ENCODE measurements at places on chromosomes 1 and 21.

- no peak for DNase-seq
Measured at GRCh38 chr21:34189506-34189905, 116.1 kb downstream of the MRPS6 start.

- peak; percentile 9 for DNase-seq
Measured at GRCh38 chr1:42937141-42937696, 21.4 kb downstream of the SLC2A1 start.

DNA sequence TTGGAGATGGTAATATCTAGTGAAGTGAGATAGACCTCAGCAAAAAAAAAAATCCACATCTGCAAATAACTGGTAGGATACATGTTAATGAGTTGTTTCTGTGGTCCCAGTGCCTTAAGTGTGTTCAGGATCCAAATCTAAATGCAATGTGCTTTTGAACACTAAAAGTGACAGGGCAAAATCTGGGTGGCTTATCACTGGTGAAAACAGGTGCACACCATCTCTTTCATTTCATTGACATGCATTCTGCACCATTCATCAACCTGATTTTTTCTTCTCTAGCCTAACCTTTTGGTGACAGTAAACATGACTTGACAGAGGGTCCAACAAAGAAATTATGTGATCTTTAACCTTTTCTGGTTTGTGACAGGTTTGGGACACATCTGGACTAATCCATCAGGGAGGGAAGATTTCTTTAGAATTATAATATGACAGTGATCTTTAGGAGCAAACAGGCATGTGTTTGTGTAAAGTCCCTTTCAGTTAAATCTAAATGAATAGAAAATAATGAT lies 201.6 kb upstream of the NEGR1 start:
- DNase-seq, result no peak

DNA sequence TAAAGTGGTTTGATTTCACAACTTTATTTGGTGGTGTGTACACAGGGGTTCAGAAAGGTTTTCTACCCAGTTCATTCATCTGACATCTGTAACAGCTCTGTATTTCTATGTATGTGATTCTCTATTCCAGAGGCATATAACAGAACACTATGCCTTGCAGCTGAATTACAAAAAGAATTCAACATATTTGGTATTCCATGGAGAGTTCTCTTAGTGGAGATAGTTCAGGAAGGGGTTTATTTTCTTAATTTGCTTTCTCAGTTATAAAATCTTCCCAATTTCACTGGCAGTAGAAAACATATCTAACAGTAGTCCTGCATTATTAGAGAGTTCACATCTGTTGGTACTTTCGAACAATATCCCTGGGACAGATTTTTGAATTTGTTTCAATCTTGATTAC lies 207.9 kb upstream of the LYPLAL1 start:
- DNase-seq, result no peak

DNA sequence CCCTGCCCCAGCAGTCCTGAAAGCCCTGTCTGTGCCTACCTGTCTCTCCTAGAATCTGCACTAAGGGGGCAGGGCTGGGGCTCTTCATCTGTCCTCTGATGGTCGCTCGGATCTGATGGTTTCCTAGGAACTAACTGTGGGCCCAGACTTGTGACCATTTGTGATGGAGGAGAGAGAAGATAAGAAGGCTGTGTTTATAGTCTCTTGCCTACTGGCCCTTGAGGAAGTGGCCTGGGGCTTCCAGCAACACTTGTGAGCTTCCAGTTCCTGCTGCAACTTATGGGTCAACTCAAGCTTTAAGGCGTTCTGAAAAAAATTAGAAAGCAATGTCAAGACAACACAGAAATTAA lies 53.2 kb upstream of the SYNC start:
- no peak for DNase-seq

DNA sequence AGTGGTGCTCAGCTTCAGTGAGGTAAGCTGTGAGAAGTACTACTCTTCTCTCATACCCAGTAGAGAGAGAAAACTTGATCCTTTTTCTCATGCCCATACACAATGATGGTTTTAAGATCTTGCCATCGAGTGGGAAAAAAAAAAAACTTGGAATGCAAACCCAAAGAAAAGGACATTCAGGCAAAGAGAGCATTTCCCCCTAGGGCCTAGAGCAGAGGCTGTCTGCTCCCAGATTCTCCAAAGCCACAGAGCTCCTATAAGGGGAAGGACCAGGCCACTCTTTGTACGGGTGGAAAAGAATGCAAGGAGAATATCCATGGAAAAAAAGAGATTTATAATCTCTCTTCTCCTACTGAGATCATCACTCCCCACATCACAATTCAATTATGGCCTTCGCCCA lies 34.9 kb downstream of the MROH9 start:
- no peak for DNase-seq

DNA sequence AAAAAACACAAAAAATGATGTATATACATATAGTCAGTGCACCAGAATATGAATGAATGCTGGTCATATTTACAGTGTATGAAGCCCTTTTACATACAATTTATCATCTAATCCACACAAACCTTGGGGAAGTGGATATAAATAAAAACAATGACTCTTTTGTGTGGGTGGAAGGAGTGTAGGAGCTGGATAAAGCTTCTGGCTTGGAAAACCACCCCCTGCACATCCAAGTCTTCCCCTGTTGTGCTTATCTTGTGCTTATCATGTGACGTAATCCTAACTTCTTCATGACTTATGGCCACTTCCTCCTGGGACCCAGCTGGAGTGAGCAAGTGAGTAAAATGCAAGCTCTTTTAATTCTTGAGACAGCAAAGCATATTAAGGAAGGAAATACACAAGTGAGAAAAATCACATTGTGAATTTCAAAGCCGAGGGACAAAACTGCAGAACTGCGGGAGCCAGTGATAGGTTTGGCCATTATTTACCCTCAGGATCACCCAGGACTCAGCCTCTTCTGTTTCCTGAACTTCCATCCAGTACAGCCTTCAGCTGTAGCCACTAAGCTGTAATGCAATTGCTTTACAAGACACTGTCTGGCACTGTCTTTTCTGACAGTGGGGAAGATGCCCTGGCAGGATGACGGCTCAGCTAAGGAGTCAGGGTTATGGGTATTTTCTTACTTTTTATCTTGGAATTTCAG lies 104.0 kb upstream of the PPM1J start:
- no peak for DNase-seq

DNA sequence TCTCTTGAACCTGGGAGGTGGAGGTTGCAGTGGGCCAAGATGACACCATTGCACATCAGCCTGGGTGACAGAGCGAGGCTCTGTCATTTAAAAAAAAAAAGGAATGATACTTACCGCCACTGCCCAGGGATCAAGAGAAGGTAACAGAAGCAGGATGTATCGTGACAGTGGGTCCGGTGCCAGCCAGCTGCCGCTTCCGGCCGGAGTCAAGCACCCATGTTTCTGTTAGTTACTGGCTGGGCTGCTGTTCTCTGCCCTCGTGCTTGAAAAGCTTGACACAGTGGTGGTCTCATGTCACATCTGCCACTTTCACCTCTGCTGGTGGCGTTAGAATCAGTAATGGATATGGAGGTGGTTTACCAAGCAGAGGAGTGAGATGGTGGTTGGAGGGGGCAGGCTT lies 21.0 kb downstream of the IFNGR2 start:
- DNase-seq, result no peak

GRCh38 chr1:224447251-224447650 lies 12.7 kb upstream of the WDR26 start:
- DNase-seq, result no peak

DNA sequence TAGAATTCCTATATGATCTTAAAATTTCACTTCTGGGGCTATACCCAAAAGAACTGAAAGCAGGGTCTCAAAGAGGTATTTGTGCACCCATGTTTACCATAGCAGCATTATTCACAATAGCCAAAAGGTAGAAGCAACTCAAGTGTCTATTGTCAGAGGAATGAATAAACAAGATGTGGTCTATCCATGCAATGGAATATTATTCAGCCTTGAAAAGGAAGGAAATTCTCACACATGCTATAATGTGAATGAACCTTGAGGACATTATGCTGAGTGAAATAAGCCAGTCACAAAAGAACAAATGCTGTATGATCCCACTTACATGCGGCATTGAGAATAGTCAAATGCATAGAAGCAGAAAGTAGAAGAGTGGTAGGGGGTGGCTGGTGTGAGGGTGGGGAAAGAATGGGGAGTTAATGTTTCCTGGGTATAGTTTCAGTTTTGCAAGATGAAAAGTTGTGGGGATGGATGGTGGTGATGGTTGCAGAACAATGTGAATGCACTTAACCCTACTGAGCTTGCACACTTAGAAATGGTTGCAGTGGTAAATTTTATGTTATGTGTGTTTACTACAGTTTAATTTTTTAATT lies 122.4 kb downstream of the TOMM20 start:
- DNase-seq, result no peak

- DNase-seq, result no peak
Measured at GRCh38 chr1:45551684-45552083, 1.1 kb downstream of the AKR1A1 start.

GRCh38 chr1:41784531-41785274 lies 134.0 kb downstream of the HIVEP3 start:
- DNase-seq, result no peak

GRCh38 chr1:154490317-154490716 lies 11.7 kb upstream of the TDRD10 start:
- no peak for DNase-seq

DNA sequence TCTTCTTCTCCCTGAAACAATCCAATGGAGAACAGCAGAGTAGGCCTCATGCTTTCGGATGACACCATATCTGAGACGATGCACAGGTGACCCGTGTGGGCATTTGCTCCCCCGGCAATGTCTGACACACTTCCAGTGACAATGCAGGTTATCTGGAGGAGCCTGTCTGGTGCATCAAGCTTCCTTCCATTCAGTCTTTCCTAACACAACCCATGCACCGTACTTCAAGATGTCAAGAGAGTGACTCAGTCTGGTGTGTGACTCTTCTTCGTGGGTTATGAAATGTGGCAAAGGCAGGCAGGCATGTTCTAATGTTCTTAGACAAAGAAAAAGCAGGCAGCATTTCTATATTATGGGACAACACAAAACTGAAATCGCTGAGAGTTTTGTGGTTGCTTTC lies 159.1 kb downstream of the EDEM3 start:
- DNase-seq, result no peak

DNA sequence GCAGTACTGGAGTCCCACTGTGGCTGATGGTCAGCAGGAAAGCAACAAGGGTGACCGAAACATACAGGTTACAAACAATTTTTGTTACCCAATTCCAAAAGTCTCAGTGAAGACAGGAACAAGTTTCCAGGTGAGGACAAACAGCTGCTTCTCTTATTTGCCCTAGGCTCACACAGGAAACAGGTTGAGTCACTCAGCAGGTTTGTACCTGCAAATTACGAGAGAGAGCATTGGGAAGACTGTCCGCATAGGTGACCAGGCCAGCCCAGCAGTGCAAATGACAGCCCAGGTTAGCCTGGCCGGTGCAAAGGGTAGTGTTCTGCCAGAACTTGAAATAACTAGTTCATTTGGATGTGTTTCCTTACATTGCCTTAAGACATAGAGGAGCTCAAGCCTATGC lies 40.0 kb upstream of the DSCAM start:
- no peak for DNase-seq

- peak; percentile 58 for DNase-seq
Measured at GRCh38 chr1:71521655-71522264, 440.9 kb upstream of the ZRANB2 start.

DNA sequence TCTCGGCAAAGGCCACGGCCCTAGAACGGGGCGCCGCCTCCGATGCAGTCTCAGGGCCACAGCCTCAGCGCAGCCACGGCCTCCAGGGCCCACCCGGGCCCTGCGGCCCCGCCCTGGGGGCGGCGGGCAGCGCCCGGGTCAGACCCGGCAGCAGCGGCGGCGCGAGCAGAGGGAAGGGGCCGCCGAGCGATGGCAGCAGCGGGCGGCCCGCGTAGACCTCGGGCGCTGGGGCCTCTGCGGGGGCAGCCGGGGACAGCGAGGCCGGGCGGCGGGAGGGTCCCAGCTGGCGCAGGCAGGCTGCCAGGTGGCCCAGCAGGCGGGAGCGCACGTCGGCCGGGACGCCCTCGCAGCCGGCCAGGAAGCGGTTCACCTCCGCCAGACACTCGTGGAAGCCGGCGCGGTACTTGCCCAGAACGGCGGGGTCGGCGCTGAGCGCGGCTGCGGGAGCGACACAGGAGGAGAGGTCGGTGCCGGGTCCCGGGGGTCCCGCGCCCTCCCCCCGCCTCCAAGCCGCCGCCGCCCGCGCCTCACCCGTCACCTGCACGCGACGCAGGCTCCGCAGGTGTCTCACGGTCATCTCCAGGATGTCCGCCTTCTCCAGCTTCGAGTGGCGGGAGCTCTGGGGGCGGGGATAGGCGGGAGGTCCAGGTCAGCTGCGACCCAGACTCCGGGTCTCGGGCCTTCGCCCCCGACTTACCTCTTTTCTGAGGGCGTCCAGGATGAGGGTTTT lies 737 bp downstream of the HES4 start:
- no peak for DNase-seq
